A549 treated with Hydrocortisone at 1 μM for 4 hours (cell line): ENCODE measurements at places on chromosomes 5 and 9. TPM values are rescaled to one million over a fixed set of nuclear protein-coding genes. Genes with fewer than 3 reads are reported as not detected.

The SHOC1 gene
- total RNA-seq = 0.02 TPM in 1 of 5 replicates, not detected in the others

The GABRP gene
- total RNA-seq = not detected in 5 replicates

The SPATA24 gene
- 4.3 to 7.1 TPM (median 4.8 TPM) in 5 replicates for total RNA-seq

The LCN6 gene
- total RNA-seq = not detected in 5 replicates

The PROB1 gene
- total RNA-seq = 0.18 to 0.25 TPM (median 0.20 TPM) in 5 replicates

The PCDHB15 gene
- 0.03 to 0.14 TPM (median 0.06 TPM) in 5 replicates for total RNA-seq

The ERAP2 gene
- 1.2 to 1.3 TPM (median 1.2 TPM) in 5 replicates for total RNA-seq

The LIFR gene
- 4.8 to 9.1 TPM (median 7.3 TPM) in 5 replicates for total RNA-seq

The PTGES2 gene
- total RNA-seq = 70.5 to 93.8 TPM (median 86.8 TPM) in 5 replicates

The IGFBPL1 gene
- total RNA-seq = 2.1 to 2.9 TPM (median 2.4 TPM) in 5 replicates

The ACOT12 gene
- 0.05 TPM in 1 of 5 replicates, not detected in the others for total RNA-seq

The NR5A1 gene
- total RNA-seq = 0.05 to 0.10 TPM (median 0.07 TPM) in 4 of 5 replicates, not detected in the other

The NME5 gene
- not detected in 5 replicates for total RNA-seq

The LRRC19 gene
- total RNA-seq = not detected in 5 replicates

The PAPPA gene
- 21.8 to 38.1 TPM (median 32.1 TPM) in 5 replicates for total RNA-seq

The SYNPO gene
- total RNA-seq = 21.7 to 25.7 TPM (median 24.0 TPM) in 5 replicates

The ARL14EPL gene
- total RNA-seq = 0.10 to 0.43 TPM (median 0.24 TPM) in 5 replicates

The CLIC3 gene
- total RNA-seq = 2.3 to 5.7 TPM (median 4.6 TPM) in 5 replicates

The PRLR gene
- 0.02 to 0.10 TPM (median 0.05 TPM) in 5 replicates for total RNA-seq

The F2RL2 gene
- total RNA-seq = 2.9 to 4.0 TPM (median 2.9 TPM) in 5 replicates

The TNFSF15 gene
- total RNA-seq = 0.08 to 0.14 TPM (median 0.10 TPM) in 5 replicates
